ENCODE measurements at places on chromosomes 7 and 10.
A peak's percentile ranks its signal among the peaks of the same experiment; 100 is the strongest.

GRCh38 chr7:4154882-4155535, 527.1 kb upstream of the FOXK1 start:
- no peak for DNase-seq

- no peak for DNase-seq
Observed at GRCh38 chr7:88311675-88312036, 5.0 kb upstream of the STEAP4 start.

GRCh38 chr7:157946398-157947060, 609.7 kb downstream of the DNAJB6 start:
- no peak for DNase-seq

DNA sequence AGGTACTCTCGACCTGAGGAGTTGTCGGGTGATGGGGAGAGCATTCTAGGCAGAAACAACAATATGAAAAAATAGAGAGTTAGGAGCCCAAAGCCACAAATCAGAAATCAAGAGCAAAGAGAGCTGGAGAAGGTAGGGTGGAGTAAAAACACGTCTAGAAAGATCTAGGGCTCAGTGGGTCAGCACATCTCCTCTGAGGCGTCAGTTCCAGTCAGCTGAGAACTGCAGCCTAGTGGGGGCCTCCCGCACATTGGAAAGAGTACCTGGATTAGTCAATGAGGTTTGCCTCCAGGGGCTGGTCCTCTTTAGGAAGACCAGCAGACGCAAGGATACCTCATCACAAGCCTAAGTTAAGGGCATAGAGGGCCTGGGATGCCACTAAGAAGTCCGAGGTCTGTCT, 113.2 kb upstream of the LANCL2 start:
- no peak for DNase-seq

GRCh38 chr7:96311967-96312366, 9.9 kb downstream of the SLC25A13 start:
- DNase-seq, result peak; percentile 72

- DNase-seq, result no peak
Observed at GRCh38 chr7:151773797-151774196, 103.1 kb downstream of the PRKAG2 start.

GRCh38 chr7:112452102-112452888, 2.0 kb downstream of the IFRD1 start:
- DNase-seq, result no peak

DNA sequence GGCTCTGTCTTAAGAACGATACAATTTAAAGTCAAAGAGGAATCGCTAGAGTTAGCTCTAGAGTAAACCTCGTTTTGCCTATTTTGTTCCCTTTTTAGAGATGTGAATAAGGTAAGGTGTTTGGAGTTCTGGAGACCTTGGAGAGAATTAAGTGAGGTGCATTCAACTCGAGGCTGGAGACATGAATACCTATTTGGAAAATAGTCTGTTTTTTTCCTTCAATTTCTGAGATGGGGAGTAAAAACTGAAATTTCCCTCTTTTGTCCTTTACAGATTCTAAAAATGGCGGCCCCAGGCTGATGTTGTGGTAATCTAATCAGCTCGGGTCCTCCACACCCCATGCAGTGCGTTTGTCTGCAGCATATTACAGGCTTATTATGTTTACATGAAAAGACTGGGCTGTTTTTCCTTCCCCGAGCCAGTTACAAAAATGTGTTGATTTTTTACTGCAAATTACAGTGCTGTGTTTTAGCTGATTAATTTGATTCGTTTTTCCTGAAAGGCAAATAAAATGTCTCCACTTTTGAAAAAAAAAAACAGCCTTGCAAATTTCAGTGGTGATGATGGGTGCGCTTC, 1.5 kb downstream of the KMT2E start:
- peak; percentile 58 for DNase-seq

DNA sequence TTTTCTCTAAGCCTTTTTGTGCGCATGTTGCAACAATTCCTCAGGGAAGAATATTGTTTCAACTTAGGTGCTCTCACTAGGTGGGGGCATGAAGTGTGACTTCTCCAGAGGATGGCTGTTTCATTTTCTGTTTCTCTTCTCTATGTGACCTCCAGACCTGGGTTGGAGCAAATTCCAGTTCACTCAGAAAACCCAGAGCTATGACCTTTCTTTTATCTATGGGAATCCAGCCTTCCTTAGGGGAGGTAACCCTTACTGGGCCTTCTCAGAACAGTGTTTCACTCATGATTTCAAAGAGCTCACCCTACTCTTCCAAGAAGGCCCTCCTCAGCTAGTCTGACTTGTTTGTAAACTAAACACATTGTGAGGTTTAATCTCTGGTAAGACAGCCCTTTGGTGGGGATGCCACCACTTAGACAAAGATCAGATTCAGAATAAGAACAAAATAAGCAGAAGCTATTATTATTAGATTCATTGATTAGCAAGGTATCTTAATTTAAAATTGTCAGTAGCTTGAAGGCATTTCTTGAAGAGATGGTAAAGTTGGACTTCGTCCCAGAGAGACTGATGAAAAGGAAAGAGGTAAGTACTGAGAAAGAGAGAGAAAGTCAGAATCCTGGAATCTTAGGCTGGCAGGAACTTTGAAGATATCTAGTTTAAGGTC, 16.6 kb upstream of the TAS2R60 start:
- DNase-seq, result no peak

DNA sequence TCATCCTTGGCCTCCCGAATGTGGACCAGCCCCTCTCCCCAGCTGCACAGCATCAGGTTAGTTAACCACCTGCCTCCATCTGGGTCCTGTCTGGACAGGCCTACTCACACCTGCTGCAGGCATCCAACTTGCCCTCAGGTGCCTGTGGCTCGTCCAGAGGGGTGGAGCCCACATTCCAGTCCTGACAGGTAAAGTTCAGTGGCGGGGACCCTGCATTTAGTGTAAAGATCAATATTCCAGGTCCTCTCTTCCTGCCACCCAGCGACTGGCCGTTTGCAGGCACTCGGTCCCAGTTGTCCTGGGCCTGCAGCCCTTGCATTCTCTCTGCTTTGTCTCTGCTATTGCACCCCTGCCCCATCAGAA, 15.0 kb downstream of the HTRA1 start:
- DNase-seq, result no peak

GRCh38 chr7:146661929-146662328, 545.3 kb downstream of the CNTNAP2 start:
- DNase-seq, result no peak

DNA sequence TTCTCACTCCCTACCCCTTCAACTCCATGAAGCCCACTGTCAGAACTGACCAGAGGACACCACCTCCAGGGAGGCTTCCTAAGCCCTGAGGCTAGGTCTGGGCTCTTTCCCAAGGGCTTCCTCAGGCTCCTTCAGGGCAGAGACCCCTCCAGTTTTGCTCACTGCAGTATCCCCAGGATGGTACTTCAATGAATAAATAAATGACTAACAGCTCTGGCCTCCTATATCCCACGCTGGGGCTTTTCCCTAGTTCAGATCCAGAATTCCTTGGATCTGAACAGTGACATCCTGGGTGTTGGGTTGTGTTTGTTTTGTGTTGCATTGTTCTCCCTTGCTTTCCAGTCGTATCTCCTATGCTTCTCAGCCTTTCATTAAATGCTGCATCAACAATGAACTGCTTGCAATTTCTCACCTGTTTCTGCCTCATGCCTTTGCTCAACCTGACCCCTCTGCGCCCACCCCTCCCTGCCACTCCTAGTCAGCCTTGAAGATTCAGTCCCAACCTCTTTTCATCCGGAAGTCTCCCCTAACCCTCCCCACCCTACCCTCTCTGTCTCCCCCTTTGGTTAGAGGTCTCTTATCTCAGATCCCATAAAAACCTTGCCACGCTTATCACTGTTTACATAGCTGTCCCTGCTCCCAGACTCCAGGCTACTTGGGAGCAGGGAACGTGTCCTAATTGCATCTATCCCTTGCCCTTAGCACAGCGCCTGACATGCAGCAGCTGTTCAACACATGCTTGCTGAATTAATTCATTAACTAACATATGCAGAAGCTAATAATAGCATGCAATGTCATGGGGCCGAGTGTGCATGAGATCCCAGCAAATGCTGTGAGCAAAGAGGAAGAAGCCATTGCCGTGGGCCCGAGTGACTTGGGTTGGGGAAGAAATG, 41.7 kb downstream of the PPP1R3C start:
- DNase-seq, result no peak

- DNase-seq, result no peak
Observed at GRCh38 chr10:534047-534566, 155.4 kb downstream of the DIP2C start.

DNA sequence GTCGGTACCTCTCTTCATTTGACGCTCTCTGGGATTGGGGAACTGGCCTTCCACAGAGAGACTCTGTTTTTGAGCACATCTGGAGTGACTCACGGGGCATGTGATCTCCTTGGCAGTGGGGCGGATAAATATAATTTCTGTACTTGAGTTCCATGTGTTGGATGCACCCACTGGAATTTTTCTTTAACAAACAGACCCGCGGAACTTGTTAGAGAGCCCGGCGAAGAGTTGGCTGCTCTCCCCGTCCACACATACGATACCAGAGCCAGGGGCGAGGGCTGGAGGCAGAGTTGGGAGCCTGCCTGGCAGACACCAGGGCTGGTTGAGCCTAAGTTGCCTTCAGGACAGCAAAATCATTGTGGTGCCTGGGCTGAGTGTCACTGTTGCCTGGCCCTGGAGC, at the start of gene FAM180A:
Gene FAM180A, minus strand, starts transcription at position 44 of the 400 bp plus-strand sequence. CDS start 233 bp downstream, outside the sequence.
- DNase-seq, result no peak

- no peak for DNase-seq
Observed at GRCh38 chr7:127705461-127705959, 53.5 kb downstream of the SND1 start.

GRCh38 chr10:17049195-17049594, 80.4 kb downstream of the CUBN start:
- no peak for DNase-seq

DNA sequence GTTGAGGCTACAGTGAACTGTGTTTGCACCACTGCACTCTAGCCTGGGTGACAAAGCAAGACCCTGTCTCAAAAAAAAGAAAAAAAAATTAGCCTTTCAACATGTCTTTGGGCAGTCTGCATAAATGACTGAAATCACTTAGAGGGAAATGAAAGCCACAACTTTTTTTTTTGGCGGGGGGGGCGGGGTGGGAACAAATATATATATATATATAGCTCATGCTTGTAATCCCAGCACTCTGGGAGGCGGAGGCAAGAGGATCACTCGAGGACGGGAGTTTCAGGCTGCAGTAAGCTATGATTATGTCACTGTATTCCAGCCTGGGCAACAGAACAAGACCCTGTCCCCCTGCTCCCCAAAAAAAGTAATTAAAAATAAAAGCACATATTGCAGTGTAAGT, 23.4 kb upstream of the MICU1 start:
- no peak for DNase-seq

- DNase-seq, result no peak
Observed at GRCh38 chr10:104033966-104034365, 51.7 kb downstream of the COL17A1 start.

GRCh38 chr7:110119883-110120581, 970.9 kb upstream of the LRRN3 start:
- DNase-seq, result no peak

DNA sequence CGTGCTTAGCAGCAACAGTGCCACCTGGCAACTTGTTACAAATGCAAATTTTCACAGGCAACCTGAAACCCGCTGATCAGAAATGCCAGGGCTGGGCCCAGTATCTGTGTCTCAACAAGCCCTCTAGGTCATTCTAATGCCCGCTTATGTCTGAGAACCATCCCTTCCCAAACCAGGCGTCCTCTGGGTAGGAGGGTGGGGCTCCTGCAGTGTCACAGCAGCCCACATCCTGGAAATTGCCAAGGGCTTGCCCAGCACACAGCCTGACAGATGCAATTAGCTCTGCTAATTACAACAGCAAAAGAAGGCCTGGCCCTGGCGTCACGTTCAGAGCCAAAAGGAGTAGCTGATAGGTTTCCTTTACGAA, 15.9 kb downstream of the ITPRIP start:
- DNase-seq, result no peak

- DNase-seq, result no peak
Observed at GRCh38 chr10:129793996-129794395, 170.1 kb downstream of the EBF3 start.

GRCh38 chr7:89042940-89043339, 247.4 kb upstream of the TEX47 start:
- no peak for DNase-seq

- no peak for DNase-seq
Observed at GRCh38 chr7:132646052-132646451, 69.8 kb upstream of the PLXNA4 start.

- no peak for DNase-seq
Observed at GRCh38 chr10:17684537-17684936, 40.6 kb downstream of the STAM start.

DNA sequence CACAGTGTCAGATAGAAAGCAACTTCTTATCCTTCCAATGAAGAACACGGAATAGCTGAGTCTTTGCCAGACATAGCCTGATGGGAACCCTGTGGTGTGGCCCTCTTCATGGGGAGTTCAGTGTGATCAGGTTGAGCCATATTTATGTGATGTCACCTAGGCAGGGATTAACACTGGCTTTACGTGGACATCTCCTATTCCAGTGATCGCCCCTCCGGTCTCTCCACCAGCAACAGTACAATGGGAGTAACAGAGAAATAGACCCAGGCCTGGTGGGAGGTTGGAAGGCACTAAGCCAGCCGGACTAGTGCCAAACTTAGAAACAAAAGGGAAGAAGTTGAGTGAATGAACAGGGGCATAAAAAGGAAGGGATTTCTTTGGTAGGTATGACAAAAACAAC, 358.1 kb downstream of the PRPF18 start:
- no peak for DNase-seq

DNA sequence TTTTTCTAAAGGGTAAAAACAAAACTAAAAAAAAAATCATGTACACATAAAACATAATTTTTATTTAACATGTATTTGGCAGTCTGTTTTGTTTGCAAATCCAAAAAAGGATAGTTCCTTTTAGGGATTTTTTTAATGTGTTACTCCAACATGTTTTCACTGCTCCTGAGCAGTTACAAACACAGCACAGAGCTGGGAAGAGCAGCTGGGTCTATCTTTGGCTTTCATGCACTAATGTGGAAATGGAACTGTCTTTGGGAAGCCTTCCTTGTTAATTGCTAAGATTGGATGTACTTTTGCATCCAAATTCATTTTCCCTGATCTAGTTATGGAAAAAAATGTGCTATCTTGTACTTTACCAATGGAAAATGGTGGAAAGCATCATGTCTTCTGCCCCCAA, 1035.1 kb downstream of the CNTNAP2 start:
- no peak for DNase-seq

DNA sequence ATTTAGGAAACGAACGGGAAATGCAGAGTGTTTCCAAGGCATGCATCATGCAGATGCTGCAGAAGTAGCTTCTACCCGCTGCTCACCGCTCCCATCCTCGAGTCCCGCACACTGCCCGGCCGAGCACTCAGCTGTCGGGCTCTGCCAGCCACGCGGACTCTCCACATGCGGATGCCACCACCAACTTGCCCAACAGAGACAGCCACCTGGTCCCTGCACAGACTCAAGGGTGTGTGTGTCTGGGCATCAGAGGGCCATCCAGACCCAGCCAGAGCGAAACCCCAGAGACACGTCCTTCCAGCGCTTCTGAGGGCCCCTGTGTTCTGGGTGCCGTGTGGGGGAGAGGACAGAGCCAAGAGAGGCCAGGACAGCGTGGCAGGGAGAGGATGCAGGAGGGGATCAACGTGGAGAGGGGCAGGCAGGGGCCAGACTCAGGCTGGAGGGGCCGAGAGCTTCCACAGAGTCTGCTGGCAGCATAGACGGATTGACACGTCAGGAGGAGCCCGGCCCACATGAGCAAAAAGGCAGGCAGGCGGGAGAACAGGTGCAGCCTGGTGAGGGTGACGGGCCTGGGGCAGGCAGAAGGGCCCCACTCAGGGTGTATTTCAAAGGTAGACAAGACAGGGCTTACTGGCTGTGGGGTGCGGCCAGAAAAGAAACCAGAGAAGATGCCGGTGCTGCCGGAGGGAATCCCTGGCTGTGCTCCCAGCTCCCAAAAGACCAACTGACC, 18.3 kb downstream of the GPER1 start:
- no peak for DNase-seq
